Activated CD4-positive, alpha-beta memory T cell treated with anti-CD3 and anti-CD28 coated beads for 36 hours (primary cell): ENCODE measurements at places on chromosomes 11 and 22. TPM values are rescaled to one million over a fixed set of nuclear protein-coding genes. Genes with fewer than 3 reads are reported as not detected.

The ADAMTS15 gene
- total RNA-seq, result not detected

The MS4A6A gene
- not detected for total RNA-seq

The CRYBA4 gene
- not detected for total RNA-seq

The TEAD1 gene
- total RNA-seq, result 1.5 TPM

The C11orf87 gene
- not detected for total RNA-seq

The HEPACAM gene
- not detected for total RNA-seq

The ZP1 gene
- total RNA-seq, result not detected

The LSP1 gene
- total RNA-seq, result 179 TPM

The TEX54 gene
- total RNA-seq, result 0.53 TPM

The CHADL gene
- total RNA-seq, result 0.12 TPM

The BATF2 gene
- total RNA-seq, result 0.22 TPM

The SYNGR1 gene
- not detected for total RNA-seq

The TRIM48 gene
- total RNA-seq, result not detected

The PNPLA5 gene
- not detected for total RNA-seq

The ATG16L2 gene
- 91.1 TPM for total RNA-seq

The FGF3 gene
- total RNA-seq, result not detected

The PLAAT2 gene
- not detected for total RNA-seq

The NECTIN1 gene
- 2.4 TPM for total RNA-seq

The RFPL2 gene
- total RNA-seq, result 0.53 TPM

The SPTBN2 gene
- total RNA-seq, result 1.3 TPM

The MICALL1 gene
- 18.4 TPM for total RNA-seq

The GLB1L3 gene
- 7.1 TPM for total RNA-seq

The PANX3 gene
- not detected for total RNA-seq

The CENPM gene
- 106 TPM for total RNA-seq

The VPREB1 gene
- total RNA-seq, result not detected

The TMPRSS5 gene
- total RNA-seq, result 1.1 TPM

The PLEKHB1 gene
- 16.0 TPM for total RNA-seq

The FUT4 gene
- 3.9 TPM for total RNA-seq
